Hindlimb muscle (tissue), 1 donor: ENCODE measurements at places on chromosomes 3 and 15. TPM values are rescaled to one million over a fixed set of nuclear protein-coding genes. Genes with fewer than 3 reads are reported as not detected.

GRCh38 chr3:99246010-99246654 lies 344.6 kb upstream of the DCBLD2 start:
- no peak for DNase-seq

GRCh38 chr15:98113327-98113726 lies 152.8 kb downstream of the ARRDC4 start:
- DNase-seq = no peak

DNA sequence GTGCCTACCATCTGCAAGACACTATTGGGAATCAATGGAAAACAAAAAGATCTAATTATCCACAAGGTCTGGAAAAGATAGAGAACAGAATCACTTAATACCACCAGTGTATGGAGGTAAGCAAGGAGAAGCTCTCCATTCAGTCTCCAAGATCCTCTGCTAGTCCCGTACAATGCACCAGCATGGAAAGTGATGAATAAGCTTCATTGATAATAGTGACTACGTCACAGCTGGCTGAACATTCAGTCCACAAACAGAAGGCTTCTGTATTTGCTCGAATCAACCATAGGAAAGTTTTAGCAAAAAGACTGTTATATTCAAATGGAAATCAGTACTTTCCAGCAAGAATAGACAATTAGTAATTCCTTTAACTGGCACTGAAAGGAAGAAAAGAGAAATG lies 42.9 kb downstream of the IGSF11 start:
- no peak for DNase-seq

DNA sequence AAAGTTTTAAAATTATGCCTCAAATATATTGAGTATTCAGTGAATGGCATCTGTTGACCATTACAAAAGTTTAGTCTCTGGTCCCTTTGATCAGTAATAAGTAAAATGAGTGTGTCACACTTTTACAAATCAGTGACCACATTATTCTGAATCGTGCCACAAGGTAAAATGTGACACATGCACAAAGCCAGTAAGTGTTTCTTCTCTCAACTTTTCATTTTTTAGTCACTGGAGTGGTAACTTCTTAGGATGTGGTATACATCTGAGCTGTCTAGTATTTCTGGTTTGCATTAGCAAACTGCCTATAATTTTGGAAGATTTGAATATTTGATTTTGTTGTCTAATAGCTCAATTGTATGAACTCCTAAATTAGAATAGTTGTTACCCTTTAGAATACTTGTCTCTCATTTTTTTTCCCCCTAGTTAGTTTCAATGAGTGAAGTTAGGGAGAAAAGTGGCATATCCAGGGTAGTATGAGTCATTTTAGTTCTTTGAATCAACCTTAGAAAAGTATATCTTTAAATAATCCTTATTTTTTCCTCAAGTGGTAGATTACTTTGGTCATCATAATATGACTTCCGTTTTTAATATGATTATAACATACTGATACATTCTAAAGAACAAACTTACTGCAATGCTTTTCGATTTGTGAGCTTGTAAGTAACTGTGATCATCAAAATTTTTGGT lies 18.1 kb downstream of the DNAJC13 start:
- no peak for DNase-seq

GRCh38 chr3:73874606-73875369 lies 250.0 kb upstream of the PDZRN3 start:
- DNase-seq = no peak

- no peak for DNase-seq
Observed at GRCh38 chr3:140341203-140341602, 336.7 kb upstream of the TRIM42 start.

- no peak for DNase-seq
Observed at GRCh38 chr3:190261740-190262139, 60.5 kb downstream of the CLDN1 start.

DNA sequence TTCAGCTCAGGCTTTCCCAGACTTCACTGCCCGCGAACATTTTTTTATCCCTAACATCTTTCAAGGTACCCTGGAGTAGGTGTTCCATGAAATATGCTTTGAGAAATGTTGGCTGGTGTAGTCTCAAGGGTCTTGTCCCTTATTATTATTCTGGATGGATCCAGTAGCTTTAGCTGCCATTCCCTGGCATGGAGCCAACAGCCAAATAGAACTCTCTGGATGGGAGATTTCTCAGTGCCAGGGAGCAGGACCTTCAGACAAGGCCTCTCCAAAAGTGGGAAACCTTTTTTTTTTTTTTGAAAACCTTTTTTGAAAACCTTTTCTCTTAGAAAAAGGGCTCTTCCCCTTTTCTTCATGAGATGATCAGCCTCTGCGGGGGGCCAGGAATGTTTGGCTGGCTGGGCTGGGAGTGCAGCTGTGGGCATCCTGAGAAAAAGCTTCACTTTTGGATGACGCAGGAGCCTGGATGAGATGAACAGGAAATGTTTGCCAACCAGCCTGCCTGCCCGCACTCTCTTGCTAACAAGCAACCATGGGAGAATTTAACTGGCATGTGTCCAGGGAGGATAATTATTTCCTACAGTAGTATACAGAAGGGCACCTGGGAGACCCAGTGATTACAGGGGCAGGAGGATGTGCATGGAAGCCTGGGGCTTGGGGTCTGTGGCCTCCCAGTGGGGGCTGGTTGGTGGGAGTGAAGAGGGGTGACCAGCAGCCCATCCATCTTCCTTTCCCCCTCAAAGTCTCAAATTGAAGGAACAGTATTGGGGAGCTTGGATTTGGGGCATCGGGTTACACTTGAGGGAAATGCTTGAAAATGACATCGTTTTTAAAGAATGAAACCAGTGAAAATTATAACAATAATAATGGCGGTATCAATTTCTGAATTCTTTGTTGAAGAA lies 109.1 kb upstream of the LRIG1 start:
- DNase-seq = no peak

GRCh38 chr3:183357564-183358079 lies 70.8 kb downstream of the MCF2L2 start:
- no peak for DNase-seq

- no peak for DNase-seq
Observed at GRCh38 chr3:114144909-114145688, 33.8 kb downstream of the DRD3 start.

DNA sequence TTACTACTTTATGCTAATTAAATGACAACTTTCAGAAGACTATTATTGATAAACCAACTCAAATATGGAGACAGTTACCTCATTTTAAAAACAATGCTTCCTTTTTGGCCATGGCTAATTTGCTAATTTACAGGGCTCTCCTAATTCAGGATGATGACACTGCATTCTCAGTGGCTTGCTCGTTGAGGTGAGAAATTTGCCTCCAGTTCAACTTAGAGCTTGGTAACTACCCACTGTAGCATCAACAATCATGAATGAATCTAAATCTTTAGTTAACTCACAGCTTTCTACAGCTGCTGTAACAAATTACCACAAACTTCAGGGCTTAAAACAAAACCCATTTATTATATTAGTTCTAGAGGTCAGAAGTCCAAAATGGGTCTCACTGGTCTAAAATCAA lies 14.0 kb downstream of the PBRM1 start:
- no peak for DNase-seq

GRCh38 chr3:90010341-90010740 lies 902.9 kb downstream of the EPHA3 start:
- DNase-seq = no peak

- DNase-seq = no peak
Observed at GRCh38 chr15:20357481-20358065, 184.0 kb downstream of the GOLGA6L6 start.

DNA sequence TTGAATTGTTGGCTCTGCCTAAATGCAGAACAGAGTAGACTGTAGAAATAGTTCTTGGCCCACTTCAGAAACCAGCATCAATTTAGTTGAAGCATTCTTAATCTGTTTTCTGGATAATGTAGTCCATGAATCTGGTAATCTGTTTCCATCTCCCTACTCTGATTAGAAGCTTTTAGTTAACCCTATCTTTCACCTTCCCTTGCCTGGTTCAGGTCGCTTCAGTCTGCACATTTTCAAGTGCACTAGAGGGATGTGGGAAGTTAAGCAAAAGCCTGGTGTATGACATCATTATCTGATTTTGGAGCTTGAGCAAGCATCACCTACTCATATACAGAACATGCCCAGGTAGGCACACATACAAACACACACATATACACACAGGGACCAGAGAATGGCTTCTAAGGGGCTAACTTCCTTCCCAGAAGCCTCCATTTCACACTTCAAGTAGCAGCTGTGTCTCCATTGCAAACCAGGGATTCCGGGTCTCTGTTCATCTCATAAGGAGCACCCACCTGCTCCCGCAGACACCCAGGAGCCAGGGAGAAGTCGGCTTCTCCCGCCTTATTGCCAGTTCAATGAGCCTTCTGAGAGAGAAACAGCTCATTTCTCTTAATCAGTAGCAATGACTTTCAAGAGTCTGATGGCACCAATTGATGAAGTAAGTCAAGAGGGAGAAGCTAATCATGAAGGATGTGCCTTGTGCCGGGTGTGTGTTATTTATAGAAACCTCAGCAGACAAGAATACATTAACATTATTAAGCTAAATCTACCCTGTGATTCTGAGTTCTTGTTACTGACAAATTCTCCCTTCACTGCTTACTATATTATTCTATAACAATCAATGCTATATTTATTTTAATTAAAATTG lies 347.9 kb upstream of the STAC start:
- no peak for DNase-seq

DNA sequence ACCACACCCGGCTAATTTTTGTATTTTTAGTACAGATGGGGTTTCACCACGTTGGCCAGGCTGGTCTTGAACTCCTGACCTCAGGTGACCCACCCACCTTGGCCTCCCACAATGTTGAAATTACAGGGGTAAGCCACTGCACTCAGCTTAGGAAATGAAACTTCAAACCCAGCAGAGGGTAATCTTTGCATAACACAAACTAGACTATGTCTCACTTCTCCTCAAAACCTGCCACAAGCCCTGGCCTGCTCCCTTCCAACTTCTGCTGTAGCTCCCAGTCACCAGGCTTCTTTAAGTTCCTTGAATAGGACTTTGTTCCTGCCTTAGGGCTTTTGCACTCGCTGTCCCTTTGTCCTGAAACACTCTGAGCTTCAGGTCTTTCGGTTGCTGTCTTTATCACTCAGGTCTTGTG lies 39.2 kb upstream of the SEMA4B start:
- no peak for DNase-seq

GRCh38 chr3:13016083-13016720 lies 57.0 kb downstream of the IQSEC1 start:
- no peak for DNase-seq

GRCh38 chr3:175956964-175957363 lies 1097.8 kb downstream of the NAALADL2 start:
- no peak for DNase-seq

- no peak for DNase-seq
Observed at GRCh38 chr15:83708328-83708727, 54.4 kb downstream of the ADAMTSL3 start.

DNA sequence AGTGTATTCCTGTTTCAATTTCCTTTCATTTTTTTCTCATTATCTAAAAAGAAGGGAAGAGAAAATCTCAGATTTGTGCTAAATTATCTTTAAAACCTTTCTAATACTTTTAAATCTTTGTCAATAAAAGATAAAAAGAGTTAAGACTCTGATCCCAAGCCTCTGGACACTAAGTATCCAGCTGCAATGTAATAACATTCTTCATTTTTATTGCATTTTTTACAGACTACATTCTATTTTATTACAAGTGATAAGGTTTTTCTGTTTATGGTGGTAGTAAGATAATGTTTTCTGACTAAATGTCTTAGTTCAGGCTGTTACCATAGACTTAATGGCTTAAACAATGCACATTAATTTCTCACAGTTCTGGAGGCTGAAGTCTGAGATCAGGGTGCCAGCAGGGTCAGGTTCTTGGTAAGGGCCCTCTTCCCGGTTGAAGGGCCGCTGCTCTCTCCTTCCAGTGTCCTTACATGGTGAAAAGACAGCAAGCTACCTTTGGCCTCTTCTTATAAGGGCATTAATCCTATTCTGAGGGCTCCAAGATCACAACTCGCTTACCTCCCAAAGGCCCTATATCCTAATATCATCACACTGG lies 19.7 kb downstream of the KCNAB1 start:
- no peak for DNase-seq

DNA sequence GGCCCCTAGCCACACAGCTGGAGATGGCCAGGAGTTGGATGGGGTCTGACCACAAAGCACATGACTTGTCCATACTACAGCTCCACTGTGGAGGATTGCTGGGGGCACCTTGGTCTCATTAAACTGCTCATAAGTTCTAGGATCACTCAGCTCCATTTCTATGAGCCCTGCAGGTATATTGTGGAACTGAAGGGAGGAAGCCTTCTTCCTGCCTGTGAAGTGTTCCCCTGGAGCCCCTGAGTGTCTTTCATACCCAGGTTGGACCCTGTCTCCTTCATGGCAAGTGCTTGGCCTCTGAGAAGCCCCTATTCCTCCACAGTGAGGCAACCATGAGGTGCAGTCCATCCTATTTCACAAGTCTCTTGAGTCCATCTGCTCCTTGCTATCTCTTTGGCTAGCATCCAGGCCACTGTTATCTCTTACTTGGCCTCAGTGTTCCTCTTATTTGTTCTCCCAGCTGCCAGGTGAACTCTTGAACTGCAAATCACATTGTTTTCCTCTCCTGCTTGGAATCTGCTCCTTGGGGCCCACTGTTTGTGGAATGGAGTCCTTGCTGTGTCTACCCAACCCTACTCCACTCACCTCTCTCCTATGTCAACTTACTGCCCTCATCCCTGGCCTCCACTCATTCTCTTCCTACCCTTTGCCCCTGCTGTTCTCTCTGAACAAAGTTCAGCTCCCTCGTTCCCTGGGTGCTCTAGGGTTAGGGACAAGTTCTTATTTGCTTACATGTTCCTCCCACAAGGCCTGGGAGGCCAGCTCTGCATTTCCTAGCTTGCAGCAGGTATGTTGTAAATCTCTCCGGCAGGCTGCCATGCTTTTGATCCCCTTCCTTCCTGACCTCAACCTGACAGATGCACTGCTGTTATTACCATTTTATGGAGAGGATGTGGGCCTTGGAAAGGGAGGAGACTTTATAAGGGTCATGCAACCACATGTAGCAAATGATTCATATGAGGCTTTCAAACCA lies 1.2 kb downstream of the ACOX2 start:
- no peak for DNase-seq

DNA sequence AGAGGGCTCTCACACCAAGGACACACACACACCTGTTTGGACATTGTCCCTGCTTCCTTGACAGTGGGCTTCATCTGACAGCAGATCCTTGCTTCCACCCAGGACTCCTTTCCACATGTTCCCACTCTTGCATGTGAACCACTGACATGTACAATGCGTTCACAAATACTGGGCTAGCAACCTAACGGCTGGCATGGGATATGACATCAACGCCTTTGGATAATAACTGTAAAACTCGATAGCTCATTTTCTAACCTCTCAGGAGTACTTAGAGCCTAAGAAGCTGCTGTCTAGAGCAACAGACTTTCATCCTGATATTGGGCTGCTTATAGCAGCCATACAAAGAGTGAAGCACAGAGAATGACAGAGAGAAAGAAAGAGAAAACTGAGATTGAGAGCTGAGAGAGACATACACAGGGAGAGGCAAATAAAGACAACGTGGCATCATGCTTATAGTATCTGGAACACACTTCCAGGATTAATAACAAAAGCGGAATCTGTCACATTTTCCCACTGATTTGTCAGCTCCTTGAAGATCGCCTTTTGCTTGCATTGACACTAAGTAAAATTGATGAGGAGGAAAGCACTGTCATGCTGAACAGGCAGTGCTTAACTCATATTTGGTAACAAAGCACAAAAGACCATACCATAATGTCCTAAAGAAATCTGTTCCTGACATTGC lies 1.7 kb downstream of the GUCA1C start:
- DNase-seq = no peak

GRCh38 chr3:120274739-120275167 lies 10.3 kb downstream of the GPR156 start:
- peak; percentile 64 for DNase-seq

CLRN1 gene
- 0.19 TPM for polyA plus RNA-seq

SCAANT1 gene
- polyA plus RNA-seq = 1.1 TPM

PLIN1 gene
- polyA plus RNA-seq = 12.4 TPM

ISG20 gene
- polyA plus RNA-seq = 0.88 TPM
